ENCODE measurements at places on chromosomes 12 and 14.
A peak's percentile ranks its signal among the peaks of the same experiment; 100 is the strongest.

DNA sequence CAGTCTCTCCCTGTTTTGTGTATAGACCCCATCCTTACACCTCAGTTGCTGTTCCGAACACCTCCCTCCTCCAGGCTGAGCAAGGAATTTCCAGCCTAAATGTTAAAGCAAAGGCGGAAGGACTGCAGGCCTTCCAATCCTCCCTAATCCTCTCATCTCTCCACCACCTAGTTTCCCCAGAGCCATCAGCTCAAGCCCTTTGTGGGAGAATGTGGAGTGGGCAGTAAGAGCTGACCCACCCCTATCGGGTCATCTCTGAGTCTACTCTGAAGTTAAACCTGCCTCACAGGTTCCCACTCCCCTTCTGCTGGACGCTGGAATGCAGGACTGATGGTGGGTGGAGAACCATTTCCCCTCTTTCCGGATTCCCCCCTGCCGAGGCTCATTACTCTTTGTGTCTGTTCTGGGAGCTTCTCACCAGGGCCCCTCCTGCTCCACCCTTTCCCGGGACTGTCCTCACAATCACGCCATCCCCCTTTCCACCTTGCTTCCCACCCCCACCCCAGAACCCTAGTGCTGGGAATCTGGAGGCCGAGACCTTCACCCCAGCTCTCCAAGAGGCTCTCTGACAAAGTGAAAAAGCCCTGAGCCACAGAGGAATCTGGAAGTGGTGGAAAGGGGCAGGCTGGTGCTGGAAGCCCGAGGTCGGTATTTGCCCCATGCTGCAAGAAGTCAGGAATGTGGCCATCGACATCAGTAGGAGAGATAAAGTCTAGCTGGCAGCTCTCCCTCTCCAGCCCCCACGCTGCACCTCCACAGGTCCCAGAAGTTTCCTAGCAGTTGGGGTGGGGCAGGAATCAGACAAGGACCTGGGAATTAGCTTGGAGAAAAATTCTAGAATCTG, 3.3 kb upstream of the KRT18 start:
- peak; percentile 97 for DNase-seq

DNA sequence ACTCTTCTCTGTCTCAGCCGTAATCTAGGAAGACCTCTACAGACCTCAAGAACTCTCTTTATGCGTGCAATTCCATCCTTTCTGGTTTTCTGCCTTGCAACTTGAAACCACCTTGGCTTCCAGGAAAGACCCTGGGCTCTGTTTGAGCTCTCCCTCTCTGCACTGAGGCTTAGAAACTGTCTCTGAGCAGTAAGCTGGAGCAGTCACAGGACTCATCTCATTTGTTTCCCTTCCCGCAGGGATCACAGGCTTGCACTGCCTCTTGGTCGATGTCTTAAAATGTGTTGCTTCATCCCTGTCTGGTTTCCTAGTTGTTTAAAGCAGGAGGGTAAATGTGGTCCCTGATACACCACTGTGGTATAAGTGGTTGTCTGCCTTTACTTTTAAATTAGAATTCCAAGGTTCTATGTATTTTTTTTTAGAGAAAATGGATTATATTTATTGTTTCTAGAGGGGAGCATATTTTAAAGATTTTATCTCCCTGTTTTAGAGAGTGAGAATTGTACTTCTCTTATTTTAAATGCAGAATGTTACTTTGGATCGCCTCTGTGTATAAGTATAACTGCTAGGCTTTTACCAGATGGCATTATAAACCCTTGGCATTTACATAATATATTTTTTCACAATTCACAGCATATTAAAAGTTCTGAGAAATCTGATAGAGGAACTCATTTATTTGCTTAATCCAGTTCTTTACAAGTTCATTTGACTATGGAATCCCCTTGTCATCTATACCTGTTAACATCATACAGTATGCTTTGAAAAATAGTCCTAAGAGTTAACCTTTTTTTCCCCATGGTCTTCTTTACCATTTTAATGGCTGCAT, 26.4 kb downstream of the EID3 start:
- DNase-seq = no peak

DNA sequence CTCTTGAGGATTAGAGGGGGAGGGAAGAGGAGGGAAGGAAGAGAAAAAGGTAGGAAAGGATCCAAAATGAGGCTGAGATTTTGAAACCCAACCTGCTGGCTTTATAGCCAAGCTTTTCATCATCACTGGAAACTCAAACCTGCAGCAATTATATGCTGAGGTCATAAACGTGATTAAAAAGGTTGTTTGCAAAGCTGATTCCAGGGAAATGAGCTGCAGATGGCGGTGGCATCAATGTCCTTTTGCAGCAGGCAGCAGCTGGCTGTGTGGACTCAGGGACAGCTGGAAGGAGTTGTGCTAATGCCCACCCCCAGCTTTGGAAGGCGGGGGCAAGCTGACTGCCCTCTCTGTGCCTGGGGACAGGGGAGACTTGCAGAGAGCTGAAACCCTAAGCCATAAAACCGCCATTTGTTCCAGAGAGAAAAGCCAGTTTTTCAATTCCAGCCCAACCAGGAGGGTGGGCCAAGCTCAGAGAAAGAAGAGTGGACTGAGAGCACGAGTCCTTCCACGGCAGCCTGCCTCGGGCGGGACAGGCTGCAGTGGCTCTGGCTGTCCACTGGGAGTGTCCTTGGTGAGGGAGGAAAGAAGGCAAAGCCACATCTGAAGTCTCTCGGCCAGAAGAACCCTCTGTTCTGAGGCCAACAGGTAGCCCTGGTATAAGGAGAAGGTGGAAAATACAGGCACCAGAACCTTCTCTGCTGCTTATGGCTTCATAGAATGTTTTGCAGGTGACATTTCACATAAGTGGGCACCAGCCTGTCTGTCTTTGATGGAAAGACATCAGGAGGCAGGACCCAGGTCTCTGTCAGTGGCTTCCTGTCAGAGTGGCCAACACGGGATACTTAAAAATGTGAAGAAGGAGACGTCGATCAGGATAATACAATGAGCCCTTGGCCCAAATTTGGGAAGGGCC, 90.7 kb downstream of the SINHCAF start:
- DNase-seq = peak; percentile 36

GRCh38 chr12:130375296-130376287, 37.9 kb downstream of the PIWIL1 start:
- DNase-seq = no peak

GRCh38 chr12:14075797-14076393, 94.5 kb upstream of the GRIN2B start:
- no peak for DNase-seq

GRCh38 chr12:22231836-22232235, 102.7 kb downstream of the ST8SIA1 start:
- DNase-seq = no peak

DNA sequence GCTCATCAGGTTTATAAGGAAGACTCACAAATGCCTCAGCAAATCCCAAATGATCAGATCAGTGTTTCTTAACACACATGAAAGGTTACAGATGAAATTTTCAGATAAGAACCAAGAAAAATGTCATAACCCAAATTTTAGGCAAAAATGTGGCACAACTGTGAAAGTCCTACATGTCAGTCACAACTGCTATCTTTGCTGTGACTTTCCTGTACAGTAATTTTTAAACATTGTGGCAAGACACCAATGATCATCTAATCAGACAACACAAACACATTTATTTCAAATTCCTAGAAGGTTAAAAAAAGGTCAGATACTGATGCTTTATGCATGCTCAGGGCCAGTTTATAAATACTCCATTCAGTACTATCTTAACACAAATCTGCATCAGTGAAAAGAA, 31.1 kb downstream of the NUDT4 start:
- DNase-seq = peak; percentile 37

All from trophoblast cell (in vitro differentiated cells and primary cell).